ENCODE measurements at places on chromosomes 16 and 17. TPM values are rescaled to one million over a fixed set of nuclear protein-coding genes. Genes with fewer than 3 reads are reported as not detected.

Gene CSH1
- not detected for polyA plus RNA-seq

- no peak for DNase-seq
- H3K4me1 ChIP-seq: no peaks in the 10 kb centered on the region
- H3K4me3 ChIP-seq: no peak overlapping the region
Observed at GRCh38 chr17:35641032-35641431, 53.9 kb downstream of the AP2B1 start.

Gene ACSM3
- 10.1 TPM for polyA plus RNA-seq

GRCh38 chr16:55331648-55332185 lies 7.7 kb downstream of the IRX6 start:
- no peak overlapping the region for H3K27ac ChIP-seq
- H3K27me3 ChIP-seq: no peaks in the 10 kb centered on the region
- no peaks in the 10 kb centered on the region for H3K4me1 ChIP-seq

Gene IGSF6
- polyA plus RNA-seq: 0.41 TPM

- no peaks in the 10 kb centered on the region for H3K27me3 ChIP-seq
- no peak overlapping the region for H3K27ac ChIP-seq
- no peaks in the 10 kb centered on the region for H3K4me1 ChIP-seq
- no peak overlapping the region for H3K4me3 ChIP-seq
- no peak for DNase-seq
Observed at GRCh38 chr17:69445132-69445531, 30.6 kb downstream of the MAP2K6 start.

- H3K27ac ChIP-seq: no peak overlapping the region
- no peak overlapping the region for H3K4me3 ChIP-seq
- H3K36me3 ChIP-seq: no peaks in the 10 kb centered on the region
- H3K4me1 ChIP-seq: no peaks in the 10 kb centered on the region
Observed at GRCh38 chr17:6701719-6702118, 11.4 kb downstream of the SLC13A5 start.

Gene PABPN1L
- polyA plus RNA-seq: not detected

- peaks cover 12% of the 10 kb centered on the region for H3K4me1 ChIP-seq
- no peak for DNase-seq
- H3K27ac ChIP-seq: no peak overlapping the region
- H3K36me3 ChIP-seq: peaks cover 6% of the 10 kb centered on the region
Observed at GRCh38 chr17:44093231-44093900, 22.8 kb downstream of the G6PC3 start.

DNA sequence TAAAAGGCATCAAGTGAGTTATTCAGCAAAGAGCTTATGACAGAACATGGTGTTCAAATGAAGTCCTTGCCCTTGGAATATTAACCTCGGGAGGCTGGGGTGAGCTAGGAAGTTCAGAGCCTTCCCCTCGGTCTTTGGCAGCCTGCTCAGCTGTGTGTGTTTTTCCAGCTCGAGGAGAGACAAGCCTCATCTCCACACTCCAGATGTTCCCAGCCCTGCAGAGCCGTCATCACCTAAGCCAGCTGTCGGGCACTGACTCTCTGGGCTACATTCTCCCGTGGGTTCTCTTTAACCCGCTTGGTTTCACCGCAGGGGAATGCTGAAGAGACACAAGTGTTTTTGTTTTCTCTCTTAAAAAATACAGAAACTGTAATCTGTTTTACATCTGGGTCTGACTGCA lies 47.1 kb downstream of the IRX3 start:
- H3K4me1 ChIP-seq: no peaks in the 10 kb centered on the region
- H3K36me3 ChIP-seq: no peaks in the 10 kb centered on the region
- no peaks in the 10 kb centered on the region for H3K27me3 ChIP-seq
- no peak for DNase-seq
- no peak overlapping the region for H3K4me3 ChIP-seq

Gene SLC38A8
- not detected for polyA plus RNA-seq

Gene MYL4
- not detected for polyA plus RNA-seq

GRCh38 chr17:6231465-6231864 lies 161.3 kb downstream of the WSCD1 start:
- H3K4me3 ChIP-seq: no peak overlapping the region
- H3K27ac ChIP-seq: no peak overlapping the region
- H3K36me3 ChIP-seq: no peaks in the 10 kb centered on the region
- no peaks in the 10 kb centered on the region for H3K4me1 ChIP-seq

GRCh38 chr16:48523415-48524204 lies 86.4 kb downstream of the N4BP1 start:
- no peaks in the 10 kb centered on the region for H3K4me1 ChIP-seq
- no peak overlapping the region for H3K4me3 ChIP-seq
- H3K36me3 ChIP-seq: no peaks in the 10 kb centered on the region
- H3K27ac ChIP-seq: no peak overlapping the region
- H3K27me3 ChIP-seq: no peaks in the 10 kb centered on the region
- DNase-seq: no peak

- no peaks in the 10 kb centered on the region for H3K36me3 ChIP-seq
- H3K27me3 ChIP-seq: no peaks in the 10 kb centered on the region
- no peak for DNase-seq
- H3K4me1 ChIP-seq: peaks cover 18% of the 10 kb centered on the region
- H3K4me3 ChIP-seq: no peak overlapping the region
- no peak overlapping the region for H3K27ac ChIP-seq
Observed at GRCh38 chr16:68403177-68403576, 45.1 kb downstream of the SMPD3 start.

Gene ATP2A3
- 46.6 TPM for polyA plus RNA-seq

Gene SPNS2
- not detected for polyA plus RNA-seq
